ENCODE measurements at places on chromosomes 5 and 9.

GRCh38 chr9:134313470-134313869 lies 12.8 kb upstream of the RXRA start:
- no peak for DNase-seq

- DNase-seq, result no peak
These were observed 8.4 kb downstream of the SEMA5A start for GRCh38 chr5:9537223-9538141.

DNA sequence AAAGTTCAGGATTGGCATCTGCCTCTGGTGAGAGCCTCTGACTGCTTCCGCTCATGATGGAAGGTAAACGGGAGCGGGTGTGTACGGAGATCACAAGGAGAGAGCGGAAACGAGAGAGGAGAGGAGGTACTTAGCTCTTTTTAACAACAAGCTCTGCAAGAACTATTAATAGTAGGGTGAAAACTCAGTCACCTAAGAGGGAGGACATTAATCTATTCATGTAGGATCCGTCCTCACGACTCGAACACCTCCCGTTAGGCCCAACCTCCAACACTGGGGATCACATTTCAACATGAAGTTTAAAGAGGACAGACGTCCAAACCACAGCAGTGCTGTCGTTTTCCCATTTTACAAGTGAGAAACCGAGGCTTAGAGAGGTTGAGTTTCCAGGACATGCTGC lies 173.7 kb downstream of the SLC28A3 start:
- DNase-seq, result peak; percentile 46

DNA sequence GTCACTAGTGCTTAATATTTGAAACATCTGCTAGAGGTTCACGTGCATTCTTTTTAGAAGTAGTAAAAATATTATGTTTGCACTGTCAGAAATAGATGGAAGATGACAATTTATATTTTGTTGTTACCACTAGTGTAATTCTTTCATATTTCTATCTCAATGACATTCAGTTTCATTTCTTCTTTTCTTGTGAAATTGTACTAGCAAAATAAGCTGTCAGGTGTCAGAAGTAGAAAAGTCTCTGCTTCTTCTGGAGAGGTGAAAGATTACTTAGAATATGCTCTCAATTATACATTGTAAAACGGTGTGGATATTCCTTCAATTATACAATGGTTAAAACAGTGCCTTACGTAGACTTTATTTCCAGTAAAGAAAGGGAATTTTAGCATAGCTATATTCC lies 395.4 kb downstream of the CSNK1G3 start:
- DNase-seq, result no peak

GRCh38 chr9:111668026-111668573 lies 6.7 kb downstream of the GNG10 start:
- no peak for DNase-seq

- DNase-seq, result no peak
These were observed 41.9 kb downstream of the SPEF2 start for GRCh38 chr5:35659556-35659955.

DNA sequence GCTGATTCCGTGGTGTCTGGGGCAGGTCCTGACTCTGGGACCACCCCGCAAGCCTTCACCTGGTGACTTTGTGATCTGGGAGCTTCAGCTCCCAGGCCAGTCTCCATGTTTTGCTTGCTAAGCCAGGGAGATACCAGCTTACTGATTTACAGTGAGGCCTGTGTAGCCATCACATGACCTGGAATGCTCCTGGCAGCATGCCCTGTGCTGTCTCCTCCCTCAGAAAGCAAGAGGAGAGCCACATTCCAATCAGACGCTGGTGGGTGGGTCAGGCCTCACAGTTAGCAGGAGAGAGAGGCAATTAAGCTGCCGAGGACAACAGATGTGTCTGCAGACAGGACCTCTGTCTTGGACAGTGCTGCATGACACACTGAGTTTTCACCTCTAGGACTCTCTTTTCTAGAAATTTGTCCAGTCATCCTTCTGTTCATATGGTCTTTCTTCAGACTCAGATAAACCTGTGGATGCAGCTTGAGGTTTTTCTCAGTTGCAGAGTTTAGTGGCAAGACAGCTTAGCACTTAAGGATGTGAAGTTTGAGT lies 24.4 kb upstream of the GRPEL2 start:
- DNase-seq, result peak; percentile 98

Measured in myocyte (in vitro differentiated cells).